SHP77 treated with DMSO at 0.1 percent for 48 hours (cell line): ENCODE measurements at places on chromosomes 7 and 10.

DNA sequence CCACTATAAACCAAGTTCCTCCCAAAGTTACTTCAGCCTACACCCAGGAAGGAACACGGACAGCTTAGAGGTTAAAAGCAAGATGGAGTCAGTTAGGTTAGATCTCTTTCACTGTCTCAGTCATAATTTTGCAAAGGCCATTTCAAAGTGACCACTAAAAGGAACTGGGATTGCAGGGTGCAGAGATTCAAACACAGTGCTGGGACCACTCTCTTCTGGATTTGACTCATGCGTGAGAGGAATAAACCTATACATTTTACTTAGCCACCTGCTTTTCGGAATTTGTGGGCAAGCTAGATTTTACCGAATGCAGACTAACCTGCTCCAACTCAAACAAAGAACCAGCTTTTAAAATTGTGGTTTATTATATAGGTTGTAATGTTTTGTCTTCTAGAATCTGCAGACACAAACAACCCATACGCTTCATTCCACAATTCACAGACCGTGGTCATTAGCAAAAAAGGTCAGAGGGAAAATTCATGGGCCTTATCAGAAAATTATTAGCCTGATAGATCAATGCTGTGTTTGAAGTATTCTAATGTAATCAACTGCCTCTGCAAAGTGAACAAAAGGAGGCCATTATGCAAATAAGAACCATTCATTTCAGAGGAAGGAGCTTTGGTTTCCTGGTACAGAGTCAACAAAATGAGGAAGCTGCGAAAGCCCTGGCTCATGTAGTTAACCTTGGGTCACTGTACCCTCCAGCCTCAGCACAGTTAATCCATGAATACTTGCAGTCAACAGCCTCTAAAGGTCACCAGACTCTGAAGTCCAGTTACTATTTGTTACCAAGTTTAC is 342.7 kb upstream of the KLF6 start:
- DNase-seq = no peak

- no peak for DNase-seq
Observed at GRCh38 chr7:112654322-112655216, 135.6 kb downstream of the TMEM168 start.

GRCh38 chr10:113060201-113061053 is 110.4 kb downstream of the TCF7L2 start:
- no peak for DNase-seq

GRCh38 chr7:3927446-3928110 is 626.5 kb downstream of the SDK1 start:
- DNase-seq = no peak

- DNase-seq = no peak
Observed at GRCh38 chr7:70410134-70410750, 721.7 kb upstream of the GALNT17 start.

GRCh38 chr10:126221874-126222273 is 166.4 kb downstream of the ADAM12 start:
- DNase-seq = no peak

- DNase-seq = no peak
Observed at GRCh38 chr7:16939161-16939560, 57.4 kb upstream of the AGR3 start.

GRCh38 chr7:81327468-81328266 is 408.8 kb upstream of the SEMA3C start:
- no peak for DNase-seq

DNA sequence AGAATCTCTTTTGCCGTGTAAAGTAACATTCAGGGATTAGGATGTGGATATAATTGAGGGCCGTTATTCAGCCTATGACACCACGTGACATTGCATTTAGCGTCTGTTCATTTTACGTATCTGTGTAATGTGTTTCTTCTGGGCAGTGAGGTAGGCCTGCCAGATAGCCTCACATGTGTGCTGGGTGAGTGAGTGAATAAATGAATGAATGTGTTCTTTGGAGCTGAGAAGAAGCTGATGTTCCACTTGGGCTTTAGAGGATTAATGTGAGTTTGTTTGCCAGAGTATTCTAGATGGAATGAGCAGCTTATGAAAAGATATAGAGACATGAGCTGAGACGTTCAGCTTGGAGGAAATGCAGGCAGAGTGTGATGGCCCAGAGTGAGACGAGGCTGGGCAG is 55.0 kb downstream of the MINDY4 start:
- no peak for DNase-seq

GRCh38 chr7:24587853-24588252 is 14.6 kb downstream of the PALS2 start:
- peak; percentile 19 for DNase-seq

GRCh38 chr10:122495406-122496340 is 34.3 kb downstream of the HTRA1 start:
- DNase-seq = no peak

GRCh38 chr10:1774796-1775195 is 37.5 kb upstream of the ADARB2 start:
- no peak for DNase-seq

DNA sequence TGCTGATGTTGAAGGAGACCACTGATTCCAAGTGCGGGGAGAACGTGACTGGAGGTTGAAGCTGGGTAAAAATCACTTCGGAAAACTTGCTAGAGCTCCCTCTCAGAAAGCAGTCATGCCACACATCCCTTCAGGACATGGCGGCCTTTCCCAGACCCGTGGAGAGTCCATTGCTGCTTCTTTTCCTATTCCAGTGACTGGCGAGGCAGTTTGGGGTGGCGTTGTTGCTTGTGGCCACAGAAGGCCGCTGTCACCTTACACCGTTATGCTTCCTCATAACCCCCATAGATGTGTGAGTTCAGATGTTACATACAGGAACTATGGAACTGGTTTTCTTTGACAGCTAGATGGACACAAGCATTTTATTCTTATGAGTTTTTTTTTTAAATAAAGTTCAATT is 235.6 kb upstream of the POM121L12 start:
- DNase-seq = no peak

DNA sequence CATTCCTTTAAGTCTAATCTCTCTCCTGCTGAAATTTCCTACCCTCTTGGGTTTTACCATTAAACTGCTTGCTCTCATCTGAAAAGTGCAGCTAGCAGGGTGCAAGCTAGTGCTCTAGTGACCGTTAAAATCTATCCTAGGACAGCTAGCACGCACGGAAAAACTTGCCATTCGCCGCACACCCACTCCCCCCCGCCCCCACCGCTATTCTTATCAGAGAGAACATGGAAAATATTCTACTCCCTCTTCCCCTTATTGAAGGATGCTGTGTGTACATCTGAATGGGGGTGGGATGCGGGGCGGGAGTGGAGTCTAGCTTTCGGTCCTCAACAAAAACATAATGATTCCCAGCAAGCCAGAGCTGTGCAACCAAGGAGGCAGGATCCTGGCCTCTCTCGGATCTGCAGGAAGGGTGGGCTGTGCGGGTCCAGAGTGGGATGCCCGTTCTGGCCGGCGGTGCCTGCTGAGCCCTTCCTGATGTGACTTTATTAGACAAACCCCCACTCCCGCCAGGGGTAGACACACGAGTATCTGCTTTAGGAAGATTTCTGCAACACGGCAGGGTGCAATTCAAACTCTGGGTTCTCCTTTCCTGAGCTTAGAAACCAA is 1.1 kb upstream of the ADRA2A start:
- DNase-seq = no peak

GRCh38 chr7:96347471-96347870 is 25.6 kb upstream of the SLC25A13 start:
- no peak for DNase-seq

- no peak for DNase-seq
Observed at GRCh38 chr10:101829561-101830315, 11.5 kb upstream of the OGA start.

- DNase-seq = no peak
Observed at GRCh38 chr10:126087153-126087680, 190.9 kb downstream of the FANK1 start.

DNA sequence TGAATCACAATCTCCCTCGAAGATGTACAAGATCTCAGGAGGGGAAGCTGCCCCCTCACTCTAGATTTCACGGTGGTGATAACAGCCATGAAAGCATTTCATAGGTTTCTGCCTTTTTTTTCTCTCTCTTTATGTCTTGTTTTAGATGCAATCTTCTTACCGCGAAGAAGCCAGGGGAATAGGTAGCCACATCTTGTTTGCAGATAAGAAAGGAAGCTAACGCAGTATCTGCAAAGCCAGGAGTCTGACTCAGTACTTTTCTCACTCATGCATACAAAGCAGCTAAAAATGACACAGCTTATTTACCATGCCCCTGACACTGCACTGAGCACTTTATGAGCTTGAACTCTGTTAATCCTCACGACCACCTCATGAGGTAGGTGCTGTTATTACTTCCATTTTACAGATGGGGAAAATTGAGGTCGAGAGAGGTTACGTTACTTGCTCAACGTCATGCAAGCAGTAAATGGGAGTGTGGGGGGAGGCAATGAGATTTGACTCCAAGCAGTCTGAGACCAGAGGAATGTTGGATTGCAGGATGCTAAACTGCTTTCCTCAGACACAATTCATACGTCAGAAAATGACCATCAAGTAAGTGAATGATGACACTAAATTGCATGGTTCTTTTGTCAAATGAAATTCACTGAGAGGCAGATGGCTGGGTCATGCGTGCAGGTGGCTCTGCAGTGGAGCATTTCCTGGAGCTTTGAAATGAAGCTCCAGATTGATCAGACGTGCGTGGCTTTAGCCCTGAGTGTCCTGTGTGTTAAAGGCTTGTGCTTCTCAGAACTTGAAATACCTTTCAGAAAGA is 3.3 kb downstream of the MAP3K8 start:
- DNase-seq = no peak

- no peak for DNase-seq
Observed at GRCh38 chr10:107701943-107702342, 537.4 kb upstream of the SORCS1 start.

DNA sequence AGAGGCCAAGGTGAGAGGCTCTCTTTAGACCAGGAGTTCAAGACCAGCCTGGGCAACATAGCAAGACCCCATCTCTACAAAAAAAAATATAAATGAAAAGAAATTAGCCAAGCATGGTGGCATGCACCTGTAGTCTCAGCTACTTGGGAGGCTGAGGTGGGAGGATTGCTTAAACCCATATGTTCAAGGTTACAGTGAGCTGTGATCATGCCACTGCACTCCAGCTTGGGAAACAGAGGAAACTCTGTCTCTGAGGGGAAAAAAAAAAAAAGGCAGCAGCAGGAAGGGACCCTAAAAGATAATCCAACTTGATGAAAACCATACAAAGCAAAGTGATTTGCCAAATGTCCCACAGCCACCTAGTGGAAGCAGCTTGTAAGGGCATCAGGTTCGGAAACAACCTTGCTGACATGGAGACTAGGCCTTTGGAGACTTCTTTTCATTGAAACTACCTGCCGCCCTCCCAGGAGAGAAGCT is 15.6 kb upstream of the PBLD start:
- no peak for DNase-seq

- DNase-seq = no peak
Observed at GRCh38 chr7:32916006-32916405, 24.4 kb upstream of the KBTBD2 start.

- DNase-seq = no peak
Observed at GRCh38 chr7:137909042-137909441, 62.3 kb upstream of the DGKI start.

DNA sequence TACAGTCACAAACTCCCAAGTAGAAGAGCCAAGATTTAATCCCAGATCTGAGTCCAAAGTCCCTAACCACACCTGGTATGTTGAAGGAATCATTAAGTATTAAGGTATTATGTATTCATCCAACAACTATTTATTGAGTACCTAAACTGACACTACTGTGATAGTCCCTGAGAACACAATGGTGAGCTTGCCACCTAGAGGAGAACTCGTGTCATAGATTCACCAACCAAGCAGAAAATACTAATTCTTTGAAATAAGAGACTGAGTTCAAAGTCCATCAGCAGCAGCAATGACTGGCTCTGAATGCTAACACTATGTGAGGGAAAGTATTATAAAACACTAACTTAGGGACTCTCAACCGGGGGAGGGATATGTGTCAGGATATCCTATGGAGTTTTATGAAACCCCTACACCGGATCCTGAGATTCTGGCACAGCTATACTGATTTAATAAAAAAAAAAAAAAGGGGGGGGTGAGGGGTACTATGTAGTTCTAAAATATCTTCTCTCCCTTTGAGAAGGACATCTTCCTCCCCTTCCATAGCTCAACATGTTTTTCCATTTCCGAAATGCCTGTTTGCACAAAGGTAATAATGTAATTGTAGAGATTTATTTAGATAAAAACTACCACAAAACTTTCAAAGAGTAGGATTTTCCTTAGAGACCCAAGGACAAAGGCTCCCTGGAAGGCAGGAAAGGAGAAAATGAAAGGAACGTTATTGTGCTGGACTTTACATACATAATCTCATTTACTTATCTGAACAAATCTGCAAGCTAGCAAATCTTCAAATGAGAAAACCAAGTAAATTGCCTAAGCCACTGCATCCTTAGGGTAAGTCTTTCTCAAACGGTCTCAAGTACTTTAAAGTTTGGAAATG is 1.6 kb downstream of the NCOA4 start:
- no peak for DNase-seq

- no peak for DNase-seq
Observed at GRCh38 chr10:61316676-61317265, 136.4 kb downstream of the TMEM26 start.

GRCh38 chr7:144780071-144780608 is 55.7 kb downstream of the TPK1 start:
- no peak for DNase-seq

- DNase-seq = no peak
Observed at GRCh38 chr10:122336332-122336731, 38.2 kb upstream of the PLEKHA1 start.

DNA sequence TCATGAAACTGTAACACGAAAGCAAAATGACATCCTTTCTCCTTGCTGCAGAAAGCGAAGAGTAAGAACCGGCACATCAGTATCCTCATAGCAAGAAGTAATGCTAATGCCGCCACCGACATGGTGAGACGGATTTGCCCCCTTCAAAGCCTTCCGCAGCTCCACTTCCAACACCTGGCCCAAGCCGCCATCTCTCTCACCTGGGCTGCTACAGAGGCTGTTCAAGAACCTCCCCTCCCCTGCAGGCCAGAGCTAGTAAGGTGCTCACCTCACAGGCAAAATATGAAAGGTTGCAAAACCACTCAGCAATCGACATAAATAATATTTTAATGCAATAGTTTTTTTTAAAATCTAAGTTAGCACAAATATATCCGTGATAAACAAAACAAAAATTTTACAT is 123.9 kb upstream of the FRMD4A start:
- DNase-seq = no peak

DNA sequence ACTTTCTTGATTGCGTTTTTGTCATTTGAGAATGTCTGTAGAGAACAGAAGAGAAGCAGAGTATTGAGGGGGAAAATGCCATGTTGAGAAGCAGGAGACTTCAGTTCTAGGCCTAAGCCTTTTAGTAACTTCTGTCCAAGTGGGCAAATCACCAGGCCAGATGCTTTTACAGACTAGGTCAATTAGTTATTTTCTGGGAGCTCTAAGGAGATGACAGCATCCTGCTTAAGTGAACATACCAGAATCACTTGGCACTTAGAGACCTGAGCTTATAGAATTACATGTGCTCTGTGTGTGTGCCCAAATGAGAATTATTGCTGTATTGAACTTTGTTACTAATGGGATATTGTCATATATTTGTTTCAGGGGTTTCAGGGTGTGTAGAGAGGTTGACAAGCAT is 24.0 kb downstream of the AGK start:
- DNase-seq = no peak
